ENCODE measurements at places on chromosomes 2 and 18.

- DNase-seq = no peak
Observed at GRCh38 chr2:204042401-204042800, 105.8 kb downstream of the ICOS start.

DNA sequence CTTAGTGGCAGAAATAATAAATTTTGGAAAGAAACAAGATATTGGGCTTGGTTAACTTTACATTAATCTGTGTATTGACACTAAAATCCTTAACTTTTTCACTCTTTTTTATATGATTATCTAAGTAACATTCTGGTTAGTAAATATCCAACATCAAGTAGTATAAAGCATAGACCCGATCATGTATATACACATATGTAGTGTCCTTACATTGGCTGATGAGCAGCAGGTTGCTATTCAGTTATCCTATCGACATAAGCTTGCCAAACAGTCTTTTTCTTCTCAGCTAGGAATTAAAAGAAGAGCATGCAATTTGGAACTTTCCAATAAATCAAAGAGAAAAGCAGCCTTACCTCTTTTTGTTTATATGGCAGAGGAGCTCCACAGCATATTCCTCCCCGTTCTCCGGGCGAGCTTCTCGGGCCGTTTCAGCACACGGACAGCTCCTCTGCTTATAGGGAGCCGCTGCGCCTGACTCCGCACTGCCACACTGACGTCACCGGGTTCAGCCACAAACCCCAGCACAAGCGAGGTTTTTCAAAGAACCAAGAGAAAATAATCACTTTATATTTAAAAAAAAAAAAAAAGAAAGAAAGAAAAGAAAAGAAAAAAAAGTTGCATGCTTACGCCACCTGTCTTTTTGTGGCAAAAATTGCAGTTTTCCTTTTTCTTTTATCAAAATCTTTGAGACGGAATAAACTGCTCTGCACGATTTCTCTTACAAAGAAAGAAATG, at the start of gene SCG2:
Gene SCG2 (minus strand): TSS at position 430 of the 735 bp plus-strand sequence. CDS start 3,079 bp downstream, outside the sequence.
- DNase-seq = peak; percentile 3

DNA sequence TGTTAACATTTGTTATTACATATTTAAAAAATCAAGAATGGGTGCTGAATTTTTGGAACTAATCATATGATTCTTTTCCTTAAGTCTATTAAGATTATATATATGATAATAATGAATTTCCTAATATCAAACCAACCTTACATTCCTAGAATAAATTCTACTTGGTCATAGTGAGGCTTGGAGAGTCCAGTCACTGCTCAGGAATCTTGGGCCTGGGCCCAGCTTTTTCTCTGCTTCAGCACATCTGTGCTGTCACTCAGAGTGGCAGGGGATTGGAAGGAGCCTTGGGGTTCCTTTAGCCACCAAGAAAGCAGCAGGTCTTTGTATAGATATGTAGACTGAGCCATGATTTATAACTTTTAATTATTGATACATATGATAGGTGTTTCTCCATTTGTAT, 19.9 kb upstream of the ZAP70 start:
- no peak for DNase-seq

GRCh38 chr2:195793881-195794280, 136.9 kb downstream of the SLC39A10 start:
- no peak for DNase-seq

- DNase-seq = no peak
Observed at GRCh38 chr18:34695310-34695709, 14.8 kb upstream of the DTNA start.

- DNase-seq = no peak
Observed at GRCh38 chr2:56170988-56171387, 12.8 kb upstream of the CCDC85A start.

DNA sequence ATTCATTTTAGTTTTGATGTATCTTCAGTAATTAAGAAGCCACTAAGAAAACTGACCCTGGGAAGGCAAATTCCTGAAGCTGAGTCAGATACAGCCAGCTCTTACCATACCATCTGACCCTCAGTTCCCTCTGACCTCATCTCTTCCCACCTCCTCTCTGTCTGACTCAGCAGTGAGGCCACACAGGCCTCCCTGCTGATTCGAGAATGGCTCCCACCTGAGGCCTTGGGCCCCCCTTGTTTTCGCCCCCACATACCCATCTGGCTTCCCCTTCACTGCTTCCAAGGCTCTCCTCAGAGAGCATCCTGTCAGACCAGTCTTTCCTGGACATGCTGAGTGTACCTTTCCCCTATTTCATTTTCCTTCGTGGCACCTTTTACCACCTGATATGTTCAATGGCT, 71.0 kb upstream of the CYP1B1 start:
- DNase-seq = no peak

DNA sequence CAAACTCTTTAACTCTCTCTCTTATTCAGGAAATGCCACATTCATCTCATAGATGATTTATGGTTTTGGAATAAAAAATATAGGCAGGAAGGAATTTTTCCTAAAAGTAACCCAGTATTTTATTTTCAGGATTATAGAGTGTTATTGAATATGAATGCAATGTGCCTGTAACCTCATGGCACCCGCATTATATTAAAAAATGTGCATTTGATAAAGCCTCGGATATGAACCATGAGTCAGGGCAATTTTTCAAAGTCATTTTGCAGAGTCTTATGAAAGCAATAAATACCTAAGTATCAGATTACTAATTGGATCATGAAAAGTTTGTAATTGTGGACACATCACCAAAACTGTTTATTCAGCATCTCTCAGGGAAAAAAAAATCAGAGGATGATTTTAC, 573.8 kb downstream of the TSN start:
- DNase-seq = no peak

GRCh38 chr2:62956651-62957050, 94.0 kb upstream of the OTX1 start:
- DNase-seq = no peak

- DNase-seq = no peak
Observed at GRCh38 chr2:45898819-45899218, 247.3 kb downstream of the PRKCE start.

DNA sequence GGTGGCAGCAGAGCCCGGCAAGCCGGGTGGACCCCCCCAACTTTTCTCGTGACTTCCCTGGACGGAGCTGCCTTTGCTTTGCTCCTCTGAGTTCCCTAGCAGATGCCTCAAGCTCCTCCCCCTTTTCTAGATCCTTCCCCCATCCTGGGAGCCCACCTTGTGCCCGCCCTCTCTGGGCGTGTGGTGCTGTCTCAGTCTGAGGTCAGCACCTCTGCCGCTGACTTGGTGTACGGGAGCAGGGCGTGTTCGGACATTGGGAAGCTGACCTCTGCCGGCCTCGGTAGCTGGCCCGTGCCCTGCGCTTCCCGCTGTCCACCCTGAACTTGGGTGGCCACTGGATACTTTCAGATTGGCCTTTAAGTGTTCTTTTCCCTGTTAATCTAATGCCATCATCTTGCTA, 19.6 kb upstream of the ESPNL start:
- no peak for DNase-seq

Measured in NCI-H1048 (cell line).